ENCODE measurements at places on chromosomes 6 and 20.

DNA sequence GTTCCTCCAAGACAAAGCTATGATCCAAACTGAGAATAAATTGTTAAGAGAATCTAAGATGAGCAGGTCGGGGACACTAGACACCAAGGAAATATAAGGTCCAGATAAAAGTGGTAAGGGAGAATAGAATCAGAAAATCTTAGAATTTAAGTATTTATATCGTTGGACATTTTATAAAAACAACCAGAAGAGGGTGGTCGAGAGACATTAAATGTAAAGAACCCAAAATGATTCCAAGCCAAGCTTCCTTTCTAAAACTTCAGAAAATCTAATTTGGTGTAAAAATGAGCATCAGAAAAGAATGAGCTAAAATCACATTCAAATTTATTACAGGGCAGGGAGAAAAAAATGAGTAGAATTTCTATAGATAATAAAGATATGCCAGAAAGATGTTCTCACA, 97.8 kb upstream of the OGFRL1 start:
- no peak for DNase-seq

DNA sequence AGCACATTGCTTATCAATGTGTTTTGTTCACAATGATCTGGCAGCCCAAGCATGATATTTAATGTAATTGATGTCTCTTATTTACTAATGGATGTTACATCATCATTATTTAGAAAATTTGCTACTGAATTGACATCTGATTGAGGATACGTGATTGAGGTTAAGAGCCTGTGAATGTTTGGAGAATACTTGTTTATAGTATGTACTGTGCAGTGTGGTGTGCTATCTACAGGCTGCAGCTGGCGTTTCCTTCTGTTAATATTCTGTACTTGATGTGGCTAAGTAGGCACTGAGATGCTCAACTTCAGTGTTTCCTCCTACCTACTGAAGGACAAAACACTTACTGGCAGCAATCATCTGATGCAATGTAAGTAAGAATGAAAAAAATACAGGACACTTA, 709.6 kb upstream of the FLRT3 start:
- DNase-seq: no peak

GRCh38 chr6:40077315-40077714, 143.1 kb upstream of the MOCS1 start:
- no peak for DNase-seq

DNA sequence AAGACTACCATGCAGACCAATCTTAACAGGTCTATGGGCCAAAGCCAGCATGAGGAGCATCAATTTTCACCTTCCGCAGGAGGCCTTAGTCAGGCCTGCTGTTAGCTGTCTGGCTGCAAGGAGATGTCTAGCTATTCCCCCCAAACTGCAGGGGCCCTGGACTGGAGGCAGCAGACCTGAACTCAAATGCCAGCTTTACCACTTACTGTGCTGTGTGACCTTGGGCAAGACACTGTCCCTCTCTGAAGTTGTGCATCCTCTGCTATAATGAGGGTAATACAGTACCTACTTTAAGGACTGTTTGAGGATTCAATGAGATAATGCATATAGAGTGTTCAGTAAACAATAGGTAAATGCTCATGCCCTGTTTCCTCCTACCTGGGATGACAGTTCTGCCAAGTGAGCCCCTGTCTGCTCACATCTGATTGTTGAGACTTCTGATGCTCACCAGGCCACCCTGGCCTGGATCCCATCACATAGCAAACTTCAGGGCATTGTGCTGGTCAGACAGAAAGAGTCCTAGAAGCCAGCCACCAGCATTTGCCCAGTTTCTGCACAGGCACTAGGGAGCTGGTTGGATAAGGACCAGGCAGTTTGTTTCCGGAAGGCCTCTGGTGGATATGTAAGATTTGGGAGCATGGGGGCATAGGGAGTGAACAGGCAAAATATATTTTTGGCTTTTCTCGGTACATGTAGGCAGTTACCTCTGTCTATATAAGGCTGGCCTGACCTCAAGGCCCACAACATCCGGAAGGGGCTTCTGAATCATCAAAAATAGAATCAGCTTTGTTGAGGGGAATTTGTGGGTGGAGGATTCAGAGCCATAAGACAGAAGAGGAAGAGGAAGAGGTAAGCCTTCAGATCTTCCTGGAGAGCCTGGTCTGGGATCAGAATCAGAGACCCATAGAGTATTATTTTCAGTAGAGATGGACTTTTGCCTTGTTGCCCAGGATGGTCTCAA, 2.3 kb upstream of the OCSTAMP start:
- DNase-seq: no peak

DNA sequence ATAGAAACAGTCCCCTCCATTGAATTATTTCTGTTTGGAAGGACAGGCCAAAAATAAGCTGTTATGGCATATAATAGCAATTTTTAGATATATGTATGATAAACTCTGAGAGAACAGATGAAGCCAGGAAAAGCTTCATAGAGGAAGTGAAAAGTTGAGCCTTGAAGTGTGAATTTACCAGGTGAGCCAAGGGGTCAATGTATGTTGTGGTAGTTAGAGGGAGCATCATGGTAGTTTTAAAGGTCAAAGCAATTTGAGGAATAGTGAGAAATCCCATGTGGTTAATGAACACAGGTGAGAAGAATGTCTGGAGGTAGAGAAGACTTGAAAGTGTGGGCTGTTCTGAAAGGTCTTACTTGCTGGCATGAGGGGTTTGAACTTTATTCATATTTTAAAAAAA, 47.0 kb downstream of the COL19A1 start:
- no peak for DNase-seq

- DNase-seq: no peak
Observed at GRCh38 chr6:3205913-3206312, 21.5 kb downstream of the TUBB2B start.

- DNase-seq: no peak
Observed at GRCh38 chr20:37299718-37300528, 10.5 kb downstream of the MANBAL start.

DNA sequence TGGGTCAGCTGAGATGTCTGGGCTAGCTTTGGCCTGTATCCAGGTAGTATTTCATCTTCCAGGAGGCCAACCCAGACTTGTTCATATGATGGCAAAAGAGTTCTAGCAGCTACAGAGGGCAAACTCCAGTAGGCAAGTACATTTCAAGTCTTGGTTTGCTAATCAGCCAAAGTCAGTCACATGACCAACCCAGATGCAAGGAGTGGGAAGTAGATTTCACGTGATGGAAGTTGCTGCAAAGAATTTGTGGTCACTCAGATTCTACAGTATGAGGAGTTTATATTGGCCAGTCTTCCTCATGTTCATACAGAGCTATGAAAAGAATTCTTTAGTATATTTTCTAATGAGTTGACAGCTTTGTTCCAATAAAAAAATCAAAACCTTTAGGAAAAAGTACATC, 101.8 kb downstream of the PHACTR1 start:
- no peak for DNase-seq

GRCh38 chr6:6003621-6004366, 2.9 kb downstream of the NRN1 start:
- no peak for DNase-seq

- peak; percentile 6 for DNase-seq
Observed at GRCh38 chr6:31157513-31158139, at the start of gene CCHCR1. Gene CCHCR1 (minus strand): TSS chr6:31157802. CDS start chr6:31157600, 202 bp downstream.

GRCh38 chr6:142373268-142374090, 71.7 kb downstream of the ADGRG6 start:
- DNase-seq: no peak

DNA sequence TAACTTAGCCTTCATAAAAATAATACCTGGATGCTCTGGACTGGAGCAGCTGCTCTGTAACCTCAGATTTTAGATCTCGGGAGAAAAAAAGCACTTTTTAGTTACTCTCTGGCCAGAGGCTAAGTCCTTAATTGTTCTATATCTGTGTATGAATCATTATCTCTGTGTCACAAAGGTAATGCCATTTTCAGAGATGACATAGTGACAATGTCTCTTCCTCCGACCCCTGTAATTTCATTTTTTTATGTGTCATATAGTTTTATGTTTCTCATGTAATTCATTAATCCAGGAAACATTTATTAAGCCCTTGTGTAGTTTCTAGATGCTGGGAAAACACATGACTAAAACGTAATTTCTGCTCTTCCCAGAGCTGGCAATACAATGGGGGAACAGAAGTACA, 55.6 kb downstream of the SENP6 start:
- no peak for DNase-seq

DNA sequence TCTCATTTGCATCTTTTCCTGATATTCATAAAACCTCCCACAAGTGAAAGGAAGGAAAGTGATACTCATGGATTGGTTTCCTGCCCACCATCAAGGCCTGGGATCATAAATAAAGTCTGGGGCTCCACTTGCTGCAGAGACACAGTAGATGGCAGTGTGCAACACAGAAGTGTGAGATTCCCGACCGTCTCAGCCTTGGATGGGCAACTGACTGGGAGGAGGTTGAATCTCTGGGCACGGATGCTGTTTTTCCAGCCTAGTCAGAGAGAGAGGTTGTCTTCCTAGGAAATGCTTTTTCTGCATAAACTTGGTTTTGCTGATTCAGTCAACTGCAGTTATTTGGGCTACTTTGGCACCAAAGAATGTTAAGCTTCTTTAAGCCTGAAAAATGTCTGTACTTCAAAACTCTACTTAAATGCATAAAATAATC, 9.9 kb upstream of the RFPL4B start:
- DNase-seq: peak; percentile 25

- DNase-seq: no peak
Observed at GRCh38 chr20:15236812-15237211, 899.4 kb upstream of the FLRT3 start.

- DNase-seq: no peak
Observed at GRCh38 chr6:139324301-139324555, 32.4 kb upstream of the TXLNB start.

- no peak for DNase-seq
Observed at GRCh38 chr6:156801712-156802111, 24.5 kb downstream of the ARID1B start.

- DNase-seq: no peak
Observed at GRCh38 chr6:154509421-154510143, 903 bp downstream of the CNKSR3 start.

DNA sequence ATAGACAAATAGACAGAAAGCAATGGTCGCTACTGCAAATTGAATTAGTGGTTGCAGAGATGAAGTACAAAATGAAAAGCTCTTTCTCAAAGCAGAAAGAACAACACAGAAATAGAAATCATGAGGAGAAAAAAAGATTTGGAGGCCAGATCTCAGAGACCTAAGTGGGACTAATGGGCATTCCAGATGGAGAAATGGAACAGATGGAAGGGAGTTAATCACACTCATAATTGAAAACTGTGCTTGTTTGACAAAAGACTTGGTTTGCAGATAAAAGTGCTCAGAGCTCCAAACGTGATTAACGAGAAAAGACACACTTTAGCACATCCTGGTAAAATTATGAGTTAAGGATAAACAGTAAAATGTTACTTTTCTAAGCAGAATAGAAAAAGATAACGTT, 58.1 kb upstream of the SNRPB2 start:
- DNase-seq: no peak

DNA sequence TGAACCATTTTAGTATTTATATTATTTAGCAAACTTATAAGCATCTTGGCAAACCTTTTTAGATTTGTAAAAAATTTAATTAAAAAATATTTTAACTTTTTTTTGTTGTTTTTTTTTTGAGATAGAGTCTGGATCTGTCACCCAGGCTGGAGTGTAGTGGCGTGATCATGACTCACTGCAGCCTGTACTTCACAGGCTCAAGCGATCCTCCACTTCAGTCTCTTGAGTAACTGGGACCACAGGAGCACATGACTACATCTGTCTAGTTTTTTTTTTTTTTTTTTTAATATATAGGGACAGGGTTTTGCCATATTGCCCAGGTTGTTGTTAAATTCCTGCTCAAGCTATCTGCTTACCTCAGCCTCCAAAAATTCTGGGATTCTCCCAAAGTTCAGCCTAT, 161.1 kb downstream of the EYS start:
- DNase-seq: no peak

DNA sequence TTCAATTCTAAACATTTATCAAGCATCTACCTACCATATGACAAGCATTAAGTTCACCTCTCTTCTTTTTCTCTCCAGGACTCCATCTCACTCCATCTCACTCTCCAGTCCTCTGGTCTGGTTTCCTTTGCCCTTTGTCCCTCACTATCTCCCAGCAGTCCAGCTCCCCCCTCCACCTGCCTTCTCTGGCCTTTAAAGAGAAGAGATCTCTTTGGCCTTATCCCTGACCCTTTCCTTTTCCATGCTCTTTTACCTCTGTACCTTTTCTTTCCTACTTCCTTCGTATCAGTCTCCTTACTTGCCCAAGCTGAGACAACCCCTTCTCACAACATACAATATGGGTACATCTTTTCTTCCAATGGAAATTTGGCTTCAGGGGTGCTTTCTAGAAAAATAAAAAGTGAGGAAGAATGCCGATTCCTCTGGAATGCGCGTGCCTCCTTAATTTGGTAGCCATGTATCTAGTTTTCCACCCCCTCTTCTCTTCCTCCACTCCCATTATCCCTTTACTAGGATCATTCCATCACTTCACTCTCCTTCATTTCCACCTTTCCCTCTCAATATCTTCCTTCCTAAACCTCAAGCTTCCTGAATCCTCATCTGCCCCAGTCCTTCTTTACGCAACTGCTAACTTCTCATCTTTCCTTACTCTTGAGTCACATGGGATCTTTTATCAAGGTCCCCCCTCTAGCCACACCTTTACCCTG, 745 bp upstream of the AGPAT1 start:
- no peak for DNase-seq

DNA sequence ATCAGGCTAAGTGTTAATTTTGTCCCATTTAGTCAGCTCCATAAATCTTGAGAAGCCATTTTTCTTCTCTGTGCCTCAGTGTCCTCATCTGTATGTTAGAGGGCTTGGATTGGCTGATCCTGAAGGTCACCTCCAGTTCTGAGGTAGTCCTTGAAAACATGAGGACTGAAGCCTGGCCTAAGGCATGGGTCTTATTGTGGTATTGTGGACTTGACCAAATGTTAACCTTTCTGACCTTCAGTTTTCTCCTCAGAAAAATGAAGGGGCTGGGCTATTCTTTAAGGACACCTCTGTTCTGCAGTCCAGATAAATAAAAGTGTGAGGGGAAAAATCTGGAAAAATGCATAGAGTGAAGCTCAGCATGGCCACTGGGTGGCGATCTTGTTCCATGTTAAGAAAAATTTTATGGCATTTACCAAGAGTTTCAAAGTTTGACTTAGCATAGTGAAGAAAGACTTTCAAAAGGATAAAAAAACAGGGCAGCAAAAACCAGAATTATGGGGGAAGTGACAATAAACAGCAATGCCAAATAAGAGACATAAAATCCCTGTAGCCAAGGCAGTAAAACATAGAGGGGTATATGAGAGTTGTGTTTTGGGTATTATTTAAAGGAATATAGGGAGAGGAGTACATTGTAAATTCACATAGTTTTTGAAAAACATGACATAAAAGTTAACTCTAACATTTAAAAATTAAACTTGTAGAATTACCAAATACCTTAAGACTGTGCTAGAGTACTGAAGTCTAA, 13.2 kb upstream of the TFB1M start:
- no peak for DNase-seq

GRCh38 chr6:26358511-26358981, 6.5 kb upstream of the BTN3A2 start:
- no peak for DNase-seq

DNA sequence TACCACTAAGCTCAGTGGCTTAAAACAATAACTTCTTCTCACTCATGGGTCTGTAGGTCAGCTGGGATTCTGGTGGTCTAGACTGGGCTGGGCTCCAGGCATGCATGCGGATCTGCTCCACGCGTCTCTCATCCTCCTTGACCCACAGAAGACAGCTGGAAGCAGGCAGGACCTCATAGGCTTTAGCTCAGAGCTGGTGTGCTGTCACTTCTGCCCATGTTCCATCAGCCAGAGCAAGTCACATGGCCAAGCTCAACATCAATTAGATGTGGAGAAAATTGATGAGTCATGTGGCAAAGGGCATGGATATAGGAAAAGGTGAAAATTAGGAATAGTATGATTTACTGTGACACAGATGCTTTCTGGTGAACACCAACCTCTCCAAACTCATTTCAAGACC, 57.4 kb upstream of the PSMF1 start:
- DNase-seq: no peak
